Right renal pelvis (tissue), 4 donors: ENCODE measurements at places on chromosomes 7 and 10.
A peak's percentile ranks its signal among the peaks of the same experiment; 100 is the strongest.

- no peak for DNase-seq
Observed at GRCh38 chr10:30825495-30825894, 195.9 kb upstream of the LYZL2 start.

DNA sequence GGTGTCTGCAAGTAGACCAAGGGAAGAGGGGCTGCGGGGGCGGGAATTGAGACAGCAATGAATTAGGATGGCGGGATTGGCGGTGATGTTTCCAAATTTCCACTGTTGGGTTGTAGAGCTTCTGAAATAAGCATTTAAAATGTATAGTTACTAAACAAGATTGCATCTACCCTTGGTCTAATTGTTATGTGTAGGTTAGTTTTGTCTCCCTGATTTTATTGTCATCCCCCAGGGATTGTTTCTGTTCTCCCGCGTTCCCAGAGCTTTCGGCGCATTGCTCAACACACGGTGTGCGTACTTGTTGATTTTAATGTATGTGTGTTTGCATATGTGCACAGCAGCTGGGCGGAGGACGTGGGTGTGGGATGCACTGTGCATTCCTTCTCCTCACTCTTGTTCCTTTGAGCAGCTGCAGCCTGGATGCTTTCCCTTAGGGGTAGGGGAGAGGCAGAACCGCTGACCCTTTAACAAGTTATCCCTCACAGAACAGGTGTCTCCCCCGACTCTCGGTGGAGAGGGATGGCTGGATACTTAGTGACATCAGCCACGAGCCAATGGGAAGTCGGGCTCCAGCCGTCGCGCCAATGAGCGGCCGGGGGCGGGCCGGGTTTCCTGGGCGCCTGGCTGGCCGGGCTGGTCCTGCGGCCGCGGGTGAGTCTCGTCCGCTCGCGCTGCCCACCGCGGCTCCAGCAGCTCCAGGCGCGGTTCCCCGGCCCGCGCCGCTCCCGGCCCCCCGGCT, at the start of gene TSPAN33:
TSPAN33 (plus strand) TSS at position 613 of the 739 bp plus-strand sequence. CDS start 274 bp downstream, outside the sequence.
- peak; percentile 67 for DNase-seq

- no peak for DNase-seq
Observed at GRCh38 chr7:140597428-140597949, 43.1 kb downstream of the DENND2A start.

DNA sequence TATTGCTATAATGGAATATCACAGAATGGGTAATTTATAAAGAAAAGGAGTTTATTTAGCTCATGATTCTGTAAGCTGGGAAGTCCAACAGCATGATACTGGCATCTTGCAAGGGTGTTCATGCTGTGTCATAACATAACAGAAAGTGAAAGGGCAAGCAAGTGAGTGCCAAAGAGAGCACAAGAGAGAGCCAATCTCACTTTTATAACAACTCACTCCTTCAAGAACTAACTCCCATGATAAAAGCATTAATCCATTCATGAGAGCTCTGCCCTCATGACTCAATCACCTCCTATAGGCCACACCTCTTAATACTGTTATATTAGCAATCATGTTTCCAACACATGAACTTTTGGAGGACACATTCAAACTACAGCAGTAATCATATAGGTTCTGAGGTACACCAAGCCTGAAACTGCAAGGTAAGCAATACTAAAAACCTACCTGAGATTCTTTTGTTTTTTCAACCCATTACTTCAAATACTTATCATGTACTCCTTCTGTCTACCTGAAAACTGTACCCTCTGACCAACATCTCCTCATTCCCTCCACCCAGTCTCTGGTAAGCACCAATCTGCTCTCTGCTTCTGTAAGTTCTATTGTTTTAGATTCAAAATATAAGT, 219.7 kb downstream of the MTERF1 start:
- no peak for DNase-seq

DNA sequence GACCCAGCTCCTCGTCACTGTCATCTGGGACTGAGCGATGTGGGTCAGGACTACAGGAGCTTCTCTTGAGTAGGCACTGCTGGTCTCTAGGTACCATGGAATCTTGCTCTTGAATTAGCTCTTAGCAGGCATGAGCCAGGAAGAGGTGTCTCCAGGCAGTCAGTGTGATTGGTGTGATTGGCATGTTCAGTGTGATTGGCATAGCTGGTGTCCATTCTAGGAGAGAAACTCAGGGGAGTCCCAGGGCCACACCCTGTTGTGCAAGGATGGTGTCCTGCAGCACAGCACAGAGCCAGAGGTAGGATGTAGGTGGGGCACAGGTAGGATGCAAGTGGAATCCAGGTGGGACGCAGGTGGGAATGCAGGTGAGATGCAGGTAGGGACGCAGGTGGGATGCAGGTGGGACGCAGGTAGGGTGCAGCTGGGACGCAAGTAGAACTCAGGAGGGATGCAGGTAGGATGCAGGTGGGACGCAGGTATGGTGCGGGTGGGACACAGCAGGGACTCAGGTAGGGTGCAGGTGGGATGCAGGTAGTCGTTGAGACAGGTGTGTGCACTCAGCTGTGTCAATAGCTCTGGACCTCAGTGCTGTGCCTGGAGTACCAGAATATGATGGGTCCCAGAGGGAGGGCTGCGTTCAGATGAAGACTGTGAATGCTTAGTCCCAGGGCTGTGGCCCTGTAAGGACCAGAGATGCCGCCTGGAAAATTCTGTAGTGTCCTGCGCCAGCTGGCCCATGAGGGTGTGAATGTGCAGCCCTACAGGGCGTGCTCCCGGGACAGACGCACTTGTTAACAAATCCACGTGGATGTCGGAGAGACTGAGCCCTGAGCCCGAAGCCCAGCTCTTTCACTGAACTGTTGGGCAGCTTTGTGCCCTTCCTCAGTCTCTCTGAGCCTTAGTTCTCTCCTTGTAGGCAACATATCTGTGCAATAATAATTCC, 248.2 kb upstream of the PITRM1 start:
- DNase-seq = no peak

DNA sequence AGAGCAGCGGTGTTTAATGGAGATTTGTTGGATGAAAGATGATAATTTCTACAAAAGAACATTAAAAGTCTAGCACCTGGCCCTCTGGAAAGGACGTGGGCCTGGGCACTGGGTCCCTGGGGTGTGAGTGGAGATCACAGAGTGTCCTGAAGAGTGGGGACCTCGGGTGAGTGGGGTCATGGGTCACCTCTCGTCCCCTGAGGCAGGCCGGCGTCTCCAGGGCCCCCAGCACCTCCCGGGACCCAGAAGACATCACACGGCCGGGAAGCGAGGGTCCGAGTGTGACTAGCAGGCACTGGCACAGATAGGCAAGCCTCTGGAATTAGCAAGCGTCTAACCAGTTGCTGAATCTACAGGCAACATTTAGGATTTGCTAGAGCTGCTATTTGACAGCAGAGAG, 257.2 kb downstream of the MAD1L1 start:
- DNase-seq = no peak

- DNase-seq = no peak
Observed at GRCh38 chr10:72321248-72322029, 33.3 kb downstream of the DNAJB12 start.

- DNase-seq = no peak
Observed at GRCh38 chr10:7700577-7701125, 2.5 kb upstream of the ITIH2 start.

- no peak for DNase-seq
Observed at GRCh38 chr7:149821191-149822148, 16.7 kb upstream of the ZNF862 start.

- DNase-seq = no peak
Observed at GRCh38 chr10:43057231-43057711, 19.6 kb upstream of the RET start.

- no peak for DNase-seq
Observed at GRCh38 chr10:109701633-109702215, 221.6 kb downstream of the XPNPEP1 start.

- no peak for DNase-seq
Observed at GRCh38 chr10:60731134-60731885, 47.0 kb upstream of the CDK1 start.
